ENCODE measurements at places on chromosomes 13 and 19.

DNA sequence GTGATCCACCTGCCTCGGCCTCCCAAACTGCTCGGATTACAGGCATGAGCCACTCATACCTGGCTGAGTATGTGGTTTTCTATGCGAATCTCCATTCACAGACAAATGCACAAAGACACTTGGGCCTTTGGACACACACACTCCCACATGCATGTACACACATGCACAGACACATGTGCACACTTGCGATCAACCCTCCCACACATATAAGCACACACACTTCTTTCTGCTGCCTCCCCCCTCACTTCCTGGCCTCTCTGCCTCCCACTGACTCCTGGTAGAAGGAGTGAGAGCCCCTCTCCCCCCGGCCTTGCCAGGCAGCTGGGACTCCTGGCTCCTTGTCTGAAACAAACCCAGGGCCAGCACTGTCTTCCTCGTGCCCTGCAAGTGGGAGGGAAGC, 29.3 kb upstream of the PLEKHF1 start:
- no peak for DNase-seq

GRCh38 chr13:24275041-24275440, 34.3 kb upstream of the C1QTNF9 start:
- DNase-seq: no peak

GRCh38 chr19:51689751-51690453, 3.2 kb upstream of the SPACA6 start:
- DNase-seq: no peak

DNA sequence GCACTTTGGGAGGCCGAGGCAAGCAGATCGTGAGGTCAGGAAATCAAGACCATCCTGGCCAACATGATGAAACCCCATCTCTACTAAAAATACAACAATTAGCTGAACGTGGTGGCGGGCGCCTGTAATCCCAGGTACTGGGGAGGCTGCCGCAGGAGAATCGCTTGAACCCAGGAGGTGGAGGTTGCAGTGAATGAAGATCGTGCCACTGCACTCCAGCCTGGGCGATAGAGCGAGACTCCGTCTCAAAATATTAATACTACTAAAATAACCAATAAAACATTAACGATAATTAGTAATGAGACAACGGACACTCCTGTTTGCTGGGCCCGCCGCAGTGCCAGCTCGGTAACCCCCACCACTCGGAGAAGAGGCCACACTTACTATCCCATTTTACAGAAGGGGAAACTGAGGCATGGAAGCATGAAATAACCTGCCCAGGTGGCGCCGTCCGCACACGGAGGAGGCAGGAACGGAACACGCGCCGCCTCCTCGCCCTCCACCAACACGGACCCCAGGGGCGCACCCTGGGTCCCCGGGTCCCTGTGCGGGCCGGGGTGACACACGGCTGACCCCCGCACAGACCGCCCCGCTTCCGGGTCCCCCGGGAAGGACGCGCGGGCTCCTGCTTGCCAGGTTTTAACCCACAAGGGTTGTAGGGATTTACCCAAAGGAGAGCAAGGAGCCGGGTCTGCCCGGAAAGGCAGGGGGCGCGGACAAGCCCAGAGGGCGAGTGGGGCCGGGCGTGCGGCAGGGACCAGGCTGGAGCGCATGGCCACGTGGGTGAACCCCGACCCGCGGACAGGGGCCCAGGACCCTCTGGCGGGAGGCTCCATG, 1.6 kb downstream of the R3HDM4 start:
- DNase-seq: no peak

GRCh38 chr19:55623130-55623529, 1.2 kb downstream of the ZNF784 start:
- no peak for DNase-seq

GRCh38 chr13:32911506-32911905, 104.7 kb upstream of the KL start:
- peak; percentile 46 for DNase-seq

- no peak for DNase-seq
Measured at GRCh38 chr19:5993648-5994358, 15.9 kb upstream of the RANBP3 start.

DNA sequence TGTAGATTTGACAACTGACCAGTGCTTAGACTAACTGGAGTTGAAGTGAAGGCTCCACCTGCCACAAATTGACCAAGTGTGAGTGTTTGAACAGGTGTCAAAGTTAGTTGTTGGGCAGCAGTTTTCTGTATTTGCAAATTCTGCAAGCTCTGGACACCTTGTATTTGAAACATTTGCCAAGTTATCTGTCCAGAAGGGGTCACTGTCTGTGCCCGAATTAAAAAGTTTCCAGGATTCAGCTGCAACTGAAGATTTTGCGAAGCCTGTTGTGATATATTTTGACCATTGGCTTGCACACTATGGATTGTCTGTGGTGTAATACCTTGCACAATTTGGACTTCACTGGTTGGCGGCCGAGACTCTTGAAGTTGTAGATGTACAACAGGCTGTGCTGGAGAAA, 1690.7 kb downstream of the SLITRK5 start:
- DNase-seq: no peak

GRCh38 chr13:33258808-33259193, 26.8 kb downstream of the STARD13 start:
- no peak for DNase-seq

- peak; percentile 86 for DNase-seq
Measured at GRCh38 chr13:93226623-93227279, at the start of gene GPC6. GPC6 (plus strand) TSS chr13:93226807.

DNA sequence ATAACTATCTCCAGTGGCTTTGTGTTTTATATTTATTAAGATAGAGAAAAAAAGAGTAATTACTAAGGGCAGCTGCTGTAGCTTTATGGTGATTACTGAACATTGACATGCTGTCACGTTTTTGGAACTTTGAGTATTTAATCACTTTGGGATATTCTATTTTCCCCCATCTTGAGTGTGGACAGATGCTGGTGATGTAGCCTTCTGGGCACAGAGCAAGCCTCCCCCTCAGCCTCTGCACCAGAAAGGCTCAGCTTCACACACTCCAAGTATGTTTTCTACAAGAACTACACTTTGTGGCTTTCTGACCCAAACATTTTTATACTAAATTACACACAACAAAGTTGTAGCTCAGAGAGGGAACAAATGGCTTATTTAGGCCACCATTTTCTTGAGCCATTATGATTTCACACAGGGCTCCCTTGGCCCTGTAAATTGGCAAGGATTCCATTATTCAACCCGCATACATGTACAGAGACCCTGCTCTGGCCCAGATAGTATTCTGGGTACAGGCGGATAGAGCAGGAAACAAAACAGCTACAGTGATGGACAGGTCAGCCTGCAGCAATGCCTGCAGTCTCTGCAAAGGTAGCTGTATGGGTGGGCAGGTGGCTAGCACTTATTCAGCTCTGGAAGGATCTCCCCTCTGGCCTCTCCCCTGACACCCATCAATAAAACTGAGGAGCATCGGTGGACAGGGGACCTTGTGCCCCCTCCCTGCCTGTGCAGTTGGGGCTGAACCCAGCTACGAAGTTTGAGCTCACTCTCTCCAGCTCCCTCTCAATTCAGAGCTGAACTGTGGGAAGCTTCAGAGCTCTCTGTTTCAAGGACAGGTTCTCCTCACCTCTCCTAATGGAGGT, 1.3 kb downstream of the ALOX5AP start:
- no peak for DNase-seq

DNA sequence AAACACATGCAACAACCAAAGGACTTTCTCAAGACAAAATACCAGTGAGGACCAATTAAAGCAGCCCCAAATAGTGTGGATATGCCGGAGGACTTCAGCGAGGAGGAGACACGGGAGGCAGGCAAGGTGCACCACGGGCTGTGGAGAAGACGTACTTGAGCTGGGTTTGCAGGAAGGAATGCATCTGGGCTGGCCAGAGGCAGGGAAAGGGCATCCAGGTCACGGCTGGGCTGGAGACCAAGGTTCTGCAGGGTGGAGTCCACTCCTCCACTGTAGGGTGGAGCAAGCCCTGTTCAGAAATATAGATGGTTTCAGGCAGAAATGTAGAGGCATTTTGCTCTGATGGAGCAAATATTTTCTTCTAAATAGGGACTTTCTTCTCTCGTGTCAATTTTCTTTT, 36.6 kb upstream of the MEDAG start:
- DNase-seq: no peak

GRCh38 chr13:64078025-64078424, 2662.4 kb upstream of the PCDH20 start:
- DNase-seq: no peak

DNA sequence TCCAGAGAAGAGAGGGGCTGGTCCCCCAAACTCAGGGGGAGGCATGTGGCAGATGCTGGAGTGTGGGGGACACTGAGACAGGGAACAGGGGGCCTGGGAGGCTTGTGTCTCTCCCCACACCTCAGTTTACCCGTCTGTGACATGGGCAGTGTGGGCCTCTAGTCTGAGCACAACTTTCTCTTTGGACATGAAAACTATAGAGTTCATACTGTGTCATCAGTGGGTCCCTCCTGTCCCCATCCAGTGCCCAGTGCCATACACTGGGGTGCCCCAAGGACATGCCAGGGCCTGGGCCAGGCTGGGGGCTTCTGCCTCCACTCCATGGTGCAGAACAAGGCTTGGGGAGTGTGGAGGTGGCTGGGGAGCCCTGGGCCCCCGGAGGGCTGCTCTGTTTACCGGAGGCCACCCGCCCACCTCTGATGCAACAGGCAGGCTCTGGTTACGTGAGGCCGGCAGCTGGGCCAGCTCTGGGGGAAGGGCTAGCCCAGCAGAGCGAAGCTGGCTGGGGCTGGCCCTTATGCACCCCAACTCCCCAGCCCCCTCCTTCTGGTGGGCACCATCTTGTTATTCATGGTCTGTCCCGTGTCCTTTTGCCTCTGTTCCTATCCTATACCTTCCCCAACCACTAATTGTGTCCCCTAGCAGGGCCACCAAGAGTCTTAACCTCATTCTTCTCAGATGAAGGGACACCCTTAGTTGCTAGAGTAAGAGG, 1.9 kb upstream of the MEF2B start:
- no peak for DNase-seq

DNA sequence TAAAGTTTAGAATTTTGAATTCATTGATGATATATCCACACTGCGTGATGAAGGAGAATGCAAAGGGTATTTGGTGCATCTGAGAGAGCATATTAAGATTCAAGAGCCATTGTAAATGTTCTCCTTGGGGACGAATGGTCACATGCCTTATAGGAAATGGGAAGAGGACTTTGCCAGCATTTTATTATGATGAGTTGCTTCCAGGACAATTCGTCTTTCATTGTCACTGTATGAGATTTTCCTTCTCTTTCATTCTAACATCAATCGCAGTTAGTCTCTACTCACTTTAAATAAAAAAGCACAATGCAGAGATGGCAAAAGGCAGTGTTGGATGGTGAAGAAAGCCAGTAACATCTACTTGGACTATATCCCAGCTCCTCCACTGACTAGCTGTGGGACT, 21.4 kb downstream of the WDFY2 start:
- no peak for DNase-seq

- peak; percentile 61 for DNase-seq
Measured at GRCh38 chr19:19145684-19146608, 7.7 kb upstream of the TMEM161A start.

DNA sequence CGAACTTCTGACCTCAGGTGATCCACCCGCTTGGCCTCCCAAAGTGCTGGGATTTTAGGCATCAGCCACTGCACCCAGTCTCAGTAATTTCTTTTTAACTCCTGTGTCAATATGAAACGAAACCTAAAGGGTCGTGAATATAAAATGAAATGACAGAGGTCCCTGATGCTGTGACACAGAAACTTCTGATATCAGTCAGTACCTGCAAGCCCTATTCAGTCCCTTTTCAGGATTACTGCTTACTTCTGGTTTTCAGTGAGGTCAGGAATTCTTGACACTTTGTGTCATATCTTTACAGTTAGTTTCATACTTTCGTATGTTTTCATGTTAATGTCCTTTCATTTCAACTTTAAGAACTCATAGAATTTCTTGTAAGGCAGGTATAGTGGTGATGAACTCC, 58.7 kb downstream of the RNF17 start:
- DNase-seq: no peak

DNA sequence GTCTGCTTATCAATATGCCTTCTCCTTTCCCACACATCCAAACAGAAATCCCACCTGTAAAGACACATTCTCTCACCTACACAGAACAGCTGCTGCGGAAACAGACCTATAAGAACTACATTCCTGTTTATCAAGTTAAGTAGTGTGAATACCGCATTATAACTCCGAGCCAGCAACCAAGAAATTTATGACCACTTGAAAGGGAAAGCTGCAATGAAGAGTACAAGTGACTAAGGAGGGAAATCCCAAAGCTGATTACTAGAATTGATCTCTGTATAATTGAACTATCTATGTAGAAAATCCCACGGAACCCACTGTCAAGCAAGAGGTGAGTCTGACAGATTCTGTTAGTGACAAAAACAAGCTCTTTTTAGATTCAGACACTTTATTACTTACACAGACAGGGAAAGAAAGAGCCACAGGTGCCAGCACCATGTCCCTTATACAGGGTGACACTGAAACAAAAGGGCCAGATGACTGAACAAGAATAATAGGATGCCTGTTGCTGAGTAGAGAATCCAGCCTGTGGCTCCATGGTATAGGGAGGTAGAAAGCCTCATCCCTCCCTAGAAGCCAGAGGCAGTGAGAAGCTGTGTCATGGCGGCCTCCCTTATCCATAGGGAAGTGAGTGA, 1.6 kb upstream of the IGFL4 start:
- no peak for DNase-seq

DNA sequence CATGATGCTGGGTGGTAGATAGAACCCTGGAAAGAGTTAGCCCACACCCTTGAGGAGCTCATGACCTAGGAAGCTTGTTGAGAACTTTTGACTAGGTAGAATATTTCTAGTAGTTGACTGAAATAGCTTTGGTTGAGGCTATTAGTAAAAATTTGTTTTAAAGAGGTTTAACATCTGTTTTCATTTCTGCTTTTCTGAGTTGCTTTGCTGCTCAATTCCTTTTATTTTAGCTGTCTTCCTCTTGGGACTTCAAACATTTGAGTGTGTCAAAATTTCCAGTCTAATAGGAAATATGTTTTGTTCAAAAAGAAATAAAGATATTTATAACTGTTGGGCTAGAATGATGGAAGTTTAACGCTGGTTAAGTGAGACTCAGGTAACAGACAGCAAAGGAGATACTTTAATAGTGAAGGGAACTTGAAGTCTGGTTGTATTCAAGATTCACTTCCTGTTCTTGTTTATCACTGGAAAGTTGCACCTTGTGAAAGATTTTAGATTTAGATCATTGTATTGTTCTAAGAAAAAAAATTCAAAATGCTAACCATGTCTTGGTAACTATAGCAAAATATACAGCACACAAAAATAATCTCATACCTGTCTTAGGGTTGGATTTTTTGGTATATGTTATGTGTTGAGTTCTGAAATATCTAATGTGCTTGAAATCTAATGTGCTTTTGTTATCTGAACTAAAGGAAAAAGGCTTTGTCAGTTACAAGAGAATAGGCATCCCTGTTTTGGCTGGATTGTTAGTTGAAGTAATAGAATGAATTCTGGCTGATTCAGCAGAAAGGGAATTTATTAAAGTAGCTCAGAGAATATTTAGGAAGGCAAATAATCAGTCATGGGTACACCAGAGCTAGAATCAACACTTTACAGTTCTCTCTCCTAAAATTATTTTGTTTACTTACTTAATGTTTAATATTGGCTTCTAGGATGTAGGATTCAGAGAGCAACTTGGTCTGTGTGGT, 24.4 kb upstream of the GPR18 start:
- DNase-seq: no peak

- no peak for DNase-seq
Measured at GRCh38 chr19:20070691-20071090, 7.1 kb upstream of the ZNF90 start.

Measured in NCI-H1092 (cell line).